Right ventricle myocardium inferior (tissue), 1 donor: ENCODE measurements at places on chromosomes 6 and 20. TPM values are rescaled to one million over a fixed set of nuclear protein-coding genes. Genes with fewer than 3 reads are reported as not detected.

Gene SDCBP2
- total RNA-seq, result 1.2 TPM

Gene MATN4
- not detected for total RNA-seq

Gene SLC26A8
- not detected for total RNA-seq

GRCh38 chr20:11719153-11719552 is 198.5 kb upstream of the BTBD3 start:
- DNase-seq, result no peak

GRCh38 chr6:159525445-159526025 is 167.5 kb downstream of the SOD2 start:
- DNase-seq, result no peak

DNA sequence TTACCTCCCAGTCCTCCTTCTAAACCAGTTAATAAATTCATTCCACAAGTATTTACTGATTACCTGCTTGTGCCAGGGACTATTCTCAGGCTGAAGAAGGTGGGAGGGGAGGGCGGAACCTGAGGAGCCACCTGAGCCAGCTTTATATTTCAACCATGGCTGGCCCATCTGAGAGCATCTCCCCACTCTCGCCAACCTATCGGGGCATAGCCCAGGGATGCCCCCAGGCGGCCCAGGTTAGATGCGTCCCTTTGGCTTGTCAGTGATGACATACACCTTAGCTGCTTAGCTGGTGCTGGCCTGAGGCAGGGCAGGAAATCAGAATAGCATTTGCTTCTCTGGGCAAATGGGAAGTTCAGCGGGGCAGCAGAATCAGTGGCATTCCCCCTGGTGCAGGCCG is 4.9 kb upstream of the AAR2 start:
- DNase-seq, result no peak

DNA sequence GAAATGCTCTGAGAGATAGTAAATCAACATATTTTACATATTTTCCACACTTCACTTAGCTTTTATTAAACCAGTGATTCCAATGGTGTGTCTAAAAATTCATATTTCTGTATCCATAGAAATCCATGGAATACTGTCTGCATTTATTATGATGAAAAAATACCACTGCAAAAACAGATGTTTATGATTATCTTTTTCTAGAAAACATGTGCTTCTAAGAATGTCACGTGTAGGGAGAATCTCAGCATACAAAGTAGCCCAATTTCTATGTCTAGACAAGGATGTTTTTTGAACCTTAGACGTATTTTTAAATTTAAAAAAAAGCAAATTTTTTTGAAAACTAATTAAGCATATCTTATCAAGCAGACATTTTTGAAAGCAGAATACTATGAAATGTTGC is 622.4 kb downstream of the TENT5A start:
- DNase-seq, result no peak

DNA sequence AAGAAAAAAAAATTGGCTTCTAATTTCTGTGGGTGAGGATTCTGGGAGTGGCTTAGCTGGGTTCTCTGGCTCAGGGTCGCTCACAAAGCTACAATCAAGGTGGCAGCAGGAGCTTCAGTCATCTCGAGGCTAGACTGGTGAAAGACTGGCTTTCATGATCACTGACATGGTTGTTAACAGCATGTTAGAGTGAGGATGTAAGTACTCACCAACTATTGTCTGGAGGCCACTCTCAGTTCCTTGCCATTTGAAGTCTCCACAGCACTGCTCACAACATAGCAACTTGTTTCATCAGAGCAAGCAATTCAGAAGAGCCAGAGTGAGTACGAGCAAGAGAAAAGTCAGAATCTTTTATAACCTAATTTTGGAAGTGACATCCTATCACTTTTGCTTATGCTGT is 145.7 kb upstream of the PRSS16 start:
- no peak for DNase-seq

DNA sequence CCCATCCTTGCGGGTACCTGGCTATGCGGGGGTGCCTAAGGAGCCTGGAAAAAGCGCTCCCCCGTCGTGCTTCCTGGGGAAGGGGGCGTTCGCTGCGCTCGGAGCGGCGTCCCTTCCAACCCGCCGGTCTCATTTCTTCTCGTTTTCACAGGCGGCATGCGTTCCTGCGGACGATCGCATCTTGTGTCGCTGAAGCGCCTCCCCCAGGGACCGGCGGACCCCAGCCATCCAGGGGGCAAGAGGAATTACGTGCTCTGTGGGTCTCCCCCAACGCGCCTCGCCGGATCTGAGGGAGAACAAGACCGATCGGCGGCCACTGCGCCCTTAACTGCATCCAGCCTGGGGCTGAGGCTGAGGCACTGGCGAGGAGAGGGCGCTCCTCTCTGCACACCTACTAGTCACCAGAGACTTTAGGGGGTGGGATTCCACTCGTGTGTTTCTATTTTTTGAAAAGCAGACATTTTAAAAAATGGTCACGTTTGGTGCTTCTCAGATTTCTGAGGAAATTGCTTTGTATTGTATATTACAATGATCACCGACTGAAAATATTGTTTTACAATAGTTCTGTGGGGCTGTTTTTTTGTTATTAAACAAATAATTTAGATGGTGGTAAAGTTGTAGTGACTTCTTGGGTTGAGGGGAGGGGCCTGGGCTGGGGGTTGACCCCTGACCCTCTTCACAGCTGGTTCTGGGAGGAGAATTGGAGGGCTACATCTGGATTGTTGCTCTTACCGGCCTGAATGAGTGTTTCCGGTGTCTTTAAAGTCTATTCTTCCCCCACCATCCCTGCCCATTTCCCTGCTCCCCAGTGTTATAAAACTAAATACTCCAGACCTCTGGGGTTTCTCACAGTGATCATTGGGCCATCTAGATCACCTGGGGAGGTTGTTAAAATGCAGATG is 1.1 kb downstream of the ID1 start:
- peak; percentile 75 for DNase-seq

- DNase-seq, result no peak
Measured at GRCh38 chr6:7311917-7312615, 933 bp downstream of the SSR1 start.

GRCh38 chr6:157240960-157241311 is 82.4 kb downstream of the TMEM242 start:
- no peak for DNase-seq

DNA sequence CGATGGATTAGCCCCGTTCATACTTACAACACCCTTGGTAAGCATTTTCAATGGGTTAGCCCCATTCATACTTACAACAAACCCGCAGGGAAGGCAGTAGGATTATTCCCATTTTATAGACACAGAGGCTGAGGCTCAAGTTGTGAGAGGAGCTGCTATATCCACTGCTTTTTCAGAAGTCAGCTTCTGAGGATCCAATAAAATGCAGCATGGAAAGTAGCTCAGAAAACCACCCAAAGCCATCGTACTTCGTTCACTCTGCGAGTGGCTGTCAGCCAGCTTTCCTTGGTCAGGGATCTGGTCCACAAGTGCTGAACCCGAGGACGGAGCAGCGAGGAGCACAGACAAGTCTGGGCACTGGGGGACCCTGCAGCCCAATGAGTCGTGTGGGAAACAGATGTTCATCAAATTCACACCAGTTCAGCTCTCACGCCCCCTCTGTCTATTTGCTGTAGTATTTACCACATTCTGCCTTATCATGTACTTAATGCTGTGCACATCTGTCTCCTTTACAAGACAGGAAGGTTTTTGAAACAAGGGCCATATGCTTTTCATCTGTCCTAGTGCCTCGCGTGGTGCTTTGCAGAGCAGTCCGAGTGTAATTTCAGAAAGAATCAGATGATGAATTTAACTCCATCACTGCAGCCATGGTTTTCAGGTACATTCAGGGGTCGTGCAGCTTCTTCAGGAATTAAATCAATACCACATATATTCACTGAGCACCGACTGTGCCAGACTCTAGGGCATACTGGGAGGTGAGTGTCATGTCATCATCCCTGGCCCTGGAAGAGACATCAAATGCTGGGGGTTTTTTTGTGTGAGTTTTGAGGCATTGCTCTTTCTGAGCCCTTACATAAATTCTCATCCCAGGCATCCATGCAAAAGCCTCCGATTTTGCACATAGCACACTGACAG is 256.9 kb downstream of the CDH26 start:
- DNase-seq, result no peak

DNA sequence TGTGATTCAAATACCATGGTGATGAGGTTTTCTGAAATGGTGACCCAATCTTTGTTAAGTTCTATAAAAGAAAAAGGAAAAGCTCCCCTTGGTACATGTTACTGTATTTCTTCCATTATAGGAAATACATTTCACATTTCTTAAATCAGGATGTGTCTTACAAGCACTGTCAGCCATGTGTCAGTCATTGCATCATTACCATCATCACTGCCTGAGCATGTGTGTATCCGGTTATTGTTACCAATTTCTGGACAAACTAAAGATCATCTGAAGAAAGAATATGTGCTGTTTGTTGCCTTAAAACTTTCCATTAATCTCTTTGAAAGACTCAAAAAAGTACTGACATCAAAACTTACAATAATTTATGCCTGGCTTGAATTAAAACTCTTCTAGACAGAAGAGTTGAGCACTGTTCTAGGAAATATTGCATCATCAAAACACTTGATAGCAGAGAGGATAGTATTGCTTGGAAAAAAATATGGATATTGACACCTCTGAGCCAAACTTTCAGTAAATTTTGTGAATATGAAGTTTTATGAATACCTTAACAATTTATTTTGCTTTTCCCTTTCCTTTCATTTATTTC is 7.1 kb upstream of the TSPYL1 start:
- DNase-seq, result no peak

GRCh38 chr20:39468703-39469102 is 506.6 kb downstream of the DHX35 start:
- no peak for DNase-seq

DNA sequence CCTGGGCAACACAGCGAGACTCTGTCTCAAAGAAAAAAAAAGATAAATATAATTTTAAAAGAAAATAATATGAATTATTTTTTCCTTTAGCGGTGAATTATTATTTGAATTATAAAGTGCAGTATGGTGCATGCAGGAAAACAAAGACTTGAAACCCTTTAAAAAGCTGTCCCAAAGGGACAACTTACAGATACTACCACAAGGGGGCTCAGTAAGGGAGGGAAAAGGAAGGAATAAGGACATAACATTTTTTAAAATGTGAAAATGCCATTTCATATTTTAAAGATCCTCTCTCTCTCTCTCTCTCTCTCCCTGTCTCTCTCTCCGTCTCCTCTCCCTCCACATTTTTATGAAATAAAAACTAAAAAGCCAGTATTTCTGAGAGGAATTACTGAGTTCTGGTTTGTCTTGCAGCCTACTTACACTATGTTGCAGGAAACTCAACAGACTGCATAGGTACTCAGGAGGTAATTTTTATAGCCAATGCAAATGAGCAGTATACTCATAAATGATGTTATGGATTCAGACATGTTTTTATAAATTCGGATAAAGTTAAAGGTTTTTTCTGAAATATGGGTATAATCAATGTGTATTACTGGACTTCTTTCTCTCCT is 455.0 kb upstream of the GJE1 start:
- DNase-seq, result no peak

GRCh38 chr20:21430020-21430419 is 32.7 kb upstream of the NKX2-4 start:
- DNase-seq, result no peak

DNA sequence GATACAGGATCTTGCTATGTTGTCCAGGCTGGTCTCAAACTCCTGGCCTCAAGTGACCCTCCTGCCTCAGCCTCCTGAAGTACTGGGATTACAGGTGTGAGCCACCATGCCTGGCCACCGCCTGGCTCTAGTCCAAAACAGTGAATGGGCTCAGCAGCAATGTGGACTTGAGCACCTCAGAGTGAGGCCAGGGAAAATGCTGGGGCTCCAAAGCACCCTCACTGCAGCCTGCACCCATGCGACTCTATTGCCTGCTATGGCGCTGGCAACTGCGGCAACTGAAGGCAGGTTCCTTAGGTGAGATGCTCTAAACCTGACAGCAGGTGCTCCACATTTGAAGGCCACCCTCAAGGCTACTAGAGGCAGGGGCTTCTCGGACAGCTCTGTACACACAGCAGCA is 26.5 kb downstream of the MAP1LC3A start:
- no peak for DNase-seq

DNA sequence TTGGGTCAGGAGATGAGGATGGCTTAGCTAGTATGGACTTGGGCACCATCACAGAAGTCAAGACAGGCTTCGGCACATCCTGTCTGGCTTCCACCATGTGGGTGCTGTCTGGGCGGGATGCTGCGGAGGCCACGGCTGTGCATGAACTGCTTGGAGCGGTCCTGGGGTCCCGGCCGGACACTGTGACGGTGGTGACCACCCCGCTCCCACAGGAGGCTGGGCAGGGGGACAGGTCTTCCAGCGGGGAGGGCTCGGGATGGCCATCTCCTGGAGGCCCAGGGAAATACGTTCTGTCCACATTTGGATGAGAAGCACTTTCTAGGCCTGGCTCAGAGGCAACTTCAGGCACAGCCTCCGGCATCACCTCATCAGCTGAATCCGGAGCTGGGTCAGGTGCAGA is 32.1 kb upstream of the TCFL5 start:
- DNase-seq, result no peak

- DNase-seq, result no peak
Measured at GRCh38 chr6:158815379-158815724, 3.8 kb downstream of the EZR start.
